Stimulated activated CD8-positive, alpha-beta memory T cell treated with anti-CD3 and anti-CD28 coated beads, Interleukin-15, amount 100 ng/mL, for 24 hours (primary cell): ENCODE measurements at places on chromosomes 13 and 19.

GRCh38 chr19:2199215-2199614 is 35.5 kb downstream of the DOT1L start:
- no peak for DNase-seq

DNA sequence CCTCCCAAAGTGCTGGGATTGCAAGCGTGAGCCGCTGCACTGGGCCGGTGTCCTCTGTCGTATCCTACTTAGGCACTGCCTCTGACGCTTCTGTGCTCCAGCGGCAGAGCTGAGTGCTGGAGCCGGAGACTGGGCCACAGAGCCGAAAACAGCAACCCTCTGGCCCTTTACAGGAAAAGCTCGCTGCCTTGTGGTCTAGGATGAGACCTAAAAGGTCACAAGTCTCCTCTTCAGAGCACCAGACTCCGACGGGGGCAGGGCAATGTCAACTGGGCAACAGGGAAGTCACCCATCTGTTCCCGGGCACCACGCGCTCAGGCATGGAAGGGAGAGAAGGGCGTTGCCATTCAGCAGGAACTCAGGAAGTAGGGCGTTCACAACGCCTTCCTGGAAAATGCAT is 91.7 kb downstream of the GADD45B start:
- DNase-seq: no peak

GRCh38 chr13:80235166-80235966 is 105.6 kb downstream of the SPRY2 start:
- DNase-seq: no peak

GRCh38 chr19:38513762-38514167 is 80.3 kb downstream of the RYR1 start:
- DNase-seq: no peak

- no peak for DNase-seq
These were observed 8.9 kb downstream of the DYRK1B start for GRCh38 chr19:39825093-39825463.

GRCh38 chr13:91115776-91116175 is 231.7 kb upstream of the MIR17HG start:
- no peak for DNase-seq

GRCh38 chr13:35472323-35472881 is 4.1 kb downstream of the MAB21L1 start:
- no peak for DNase-seq

GRCh38 chr13:23460309-23460708 is 26.8 kb upstream of the SACS start:
- DNase-seq: no peak

DNA sequence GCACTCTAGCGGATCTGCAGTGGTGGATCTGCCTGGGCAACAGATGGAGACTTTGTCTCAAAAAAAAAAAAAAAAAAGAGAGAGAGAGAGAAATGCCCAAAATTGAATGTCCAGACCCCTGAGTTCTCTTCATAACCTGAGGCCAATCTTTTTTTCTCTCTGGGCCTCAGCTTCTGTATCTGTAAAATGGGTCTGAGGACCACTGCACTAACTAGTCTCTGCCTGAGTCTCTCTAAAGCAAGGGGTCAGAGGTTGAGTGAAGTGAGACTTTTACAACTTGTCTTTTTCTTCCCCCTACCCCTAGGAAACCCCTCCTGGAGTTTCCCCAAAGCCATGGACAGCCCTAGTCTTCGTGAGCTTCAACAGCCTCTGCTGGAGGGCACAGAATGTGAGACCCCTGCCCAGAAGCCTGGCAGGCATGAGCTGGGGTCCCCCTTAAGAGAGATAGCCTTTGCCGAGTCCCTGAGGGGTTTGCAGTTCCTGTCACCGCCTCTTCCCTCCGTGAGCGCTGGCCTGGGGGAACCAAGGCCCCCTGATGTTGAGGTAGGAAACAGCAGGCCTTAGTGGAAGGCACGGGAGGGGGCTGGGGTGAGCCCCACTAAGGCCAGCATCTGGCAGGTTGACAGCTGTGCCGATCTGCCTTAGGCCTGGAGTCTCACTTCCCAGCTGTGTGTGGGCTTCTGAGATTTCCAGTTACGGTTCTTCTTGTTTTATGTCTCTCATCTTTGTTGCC is 1.8 kb downstream of the TMEM91 start:
- DNase-seq: no peak

DNA sequence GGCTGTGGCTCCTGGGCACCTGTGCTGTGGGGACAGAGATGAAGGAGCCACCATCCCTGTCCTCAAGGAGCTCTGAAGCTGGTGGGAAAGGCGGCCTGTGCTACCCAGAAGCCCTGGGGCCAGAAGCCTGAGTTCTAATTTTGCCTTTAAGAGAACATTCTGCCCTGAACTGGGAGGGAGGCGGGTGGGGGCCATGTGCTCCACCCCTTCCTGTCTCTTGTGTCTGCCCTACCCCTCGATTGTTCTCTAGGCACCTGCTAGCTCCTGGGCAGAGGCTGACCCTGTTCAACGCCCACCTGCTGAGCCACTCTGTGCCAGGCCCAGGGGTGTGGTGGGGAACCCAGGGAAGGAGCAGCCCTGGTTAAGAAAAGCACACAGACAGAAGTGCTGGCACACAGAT is 5.9 kb downstream of the TRAPPC6A start:
- no peak for DNase-seq

GRCh38 chr13:106527826-106528225 is 7.6 kb downstream of the EFNB2 start:
- DNase-seq: no peak

DNA sequence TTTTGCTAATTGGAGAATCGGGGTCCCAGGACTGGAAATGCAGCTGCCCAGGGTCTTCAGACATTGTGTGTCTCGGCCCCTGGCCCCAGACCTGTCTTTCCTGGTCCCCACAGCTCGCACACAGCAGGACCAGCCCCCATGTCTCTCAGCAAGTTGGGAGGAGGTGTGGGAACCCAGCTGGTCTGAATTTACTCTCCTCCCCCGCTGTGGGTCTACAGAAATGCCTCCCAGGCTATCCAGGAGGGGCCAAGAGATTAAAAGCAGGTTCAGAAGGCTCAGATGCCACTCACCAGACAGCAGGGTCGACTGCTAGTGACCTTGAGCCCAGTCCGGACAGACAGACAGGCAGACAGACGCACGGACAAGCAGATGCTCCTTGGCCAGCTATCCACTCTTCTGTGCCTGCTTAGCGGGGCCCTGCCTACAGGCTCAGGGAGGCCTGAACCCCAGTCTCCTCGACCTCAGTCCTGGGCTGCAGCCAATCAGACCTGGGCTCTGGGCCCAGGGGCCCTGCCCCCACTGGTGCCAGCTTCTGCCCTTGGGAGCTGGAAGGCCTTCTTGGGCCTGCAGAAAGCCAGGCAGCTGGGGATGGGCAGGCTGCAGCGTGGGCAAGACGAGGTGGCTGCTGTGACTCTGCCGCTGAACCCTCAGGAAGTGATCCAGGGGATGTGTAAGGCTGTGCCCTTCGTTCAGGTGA is at the start of gene DAND5:
DAND5 (plus strand) TSS at position 285 of the 697 bp plus-strand sequence; CDS start at position 370, 85 bp downstream.
- DNase-seq: no peak

GRCh38 chr19:55377356-55378131 is 918 bp downstream of the TMEM190 start:
- DNase-seq: no peak
